ENCODE measurements at places on chromosomes 1 and 21.

DNA sequence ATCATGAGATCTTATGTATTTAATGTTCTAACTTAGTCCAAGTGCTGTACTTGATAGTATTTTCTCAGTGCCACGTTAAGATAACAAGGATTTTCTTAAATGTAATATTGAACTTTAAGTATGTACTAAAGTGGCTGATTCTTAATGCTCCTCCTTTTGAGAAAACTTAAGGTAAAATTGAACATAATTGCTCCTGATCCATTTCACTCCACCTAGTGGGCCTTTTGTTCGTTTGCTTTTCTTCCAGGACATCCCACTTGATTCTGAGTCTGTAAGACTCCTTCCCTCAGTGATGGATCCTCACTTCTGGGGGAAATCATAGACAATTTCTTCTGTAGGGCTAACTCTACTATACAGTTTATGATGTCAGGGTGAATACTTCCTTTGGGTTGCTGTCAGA is 173.1 kb downstream of the LMO4 start:
- no peak for DNase-seq

DNA sequence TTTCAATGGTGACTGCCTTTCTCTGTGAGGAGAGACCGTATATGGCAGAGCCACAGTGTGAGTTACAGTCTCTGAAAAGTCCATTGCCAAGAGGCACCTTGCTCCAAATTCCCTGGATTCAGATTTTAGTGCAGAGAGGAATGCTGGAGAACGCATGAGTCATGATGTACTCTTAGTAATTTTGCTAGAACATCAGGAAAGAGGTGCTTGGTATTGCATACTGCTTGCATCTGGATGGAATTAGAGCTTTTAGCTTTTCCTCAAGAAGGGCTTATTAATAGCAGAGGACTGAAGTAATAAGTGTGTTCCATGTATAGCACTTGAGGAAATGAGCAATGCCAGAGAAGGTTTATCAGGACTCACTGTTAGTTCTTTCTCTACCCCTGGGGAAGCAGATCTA is 40.5 kb upstream of the AKT3 start:
- DNase-seq = peak; percentile 91

- DNase-seq = no peak
Measured at GRCh38 chr1:48208652-48209051, 13.9 kb upstream of the SLC5A9 start.

DNA sequence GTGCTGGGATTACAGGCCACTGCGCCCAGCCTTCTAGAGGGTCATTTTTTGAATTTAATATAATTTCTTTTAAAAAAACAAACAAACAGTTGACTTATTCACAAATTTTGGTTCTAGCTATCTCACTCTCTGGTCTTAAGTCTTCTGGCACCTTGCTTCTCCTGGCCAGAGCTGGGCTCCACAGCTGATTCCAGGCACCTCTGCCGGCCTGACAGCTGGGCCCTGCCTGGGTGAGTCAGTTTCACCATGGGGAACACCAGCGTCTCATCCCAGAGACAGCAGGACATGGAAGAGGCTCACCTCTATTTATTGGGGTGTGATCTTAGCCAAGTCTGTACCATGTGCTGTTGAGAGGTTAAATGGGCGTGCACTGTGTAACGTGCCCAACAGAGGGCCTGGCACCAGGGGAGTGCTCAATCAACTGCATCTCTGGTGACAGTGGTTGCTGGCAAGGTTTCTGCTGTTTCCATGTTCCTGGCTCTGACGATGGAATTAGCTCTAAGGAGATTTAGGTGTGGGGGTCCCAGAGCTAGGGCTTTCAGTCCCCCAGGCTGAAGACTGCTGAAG is 956 bp downstream of the CPLANE2 start:
- DNase-seq = peak; percentile 33

- no peak for DNase-seq
Measured at GRCh38 chr1:207205614-207206061, 101.6 kb downstream of the C4BPA start.

GRCh38 chr1:37486680-37487618 is 12.6 kb downstream of the ZC3H12A start:
- DNase-seq = peak; percentile 76

GRCh38 chr21:19899645-19900044 is 1098.6 kb upstream of the NCAM2 start:
- no peak for DNase-seq

DNA sequence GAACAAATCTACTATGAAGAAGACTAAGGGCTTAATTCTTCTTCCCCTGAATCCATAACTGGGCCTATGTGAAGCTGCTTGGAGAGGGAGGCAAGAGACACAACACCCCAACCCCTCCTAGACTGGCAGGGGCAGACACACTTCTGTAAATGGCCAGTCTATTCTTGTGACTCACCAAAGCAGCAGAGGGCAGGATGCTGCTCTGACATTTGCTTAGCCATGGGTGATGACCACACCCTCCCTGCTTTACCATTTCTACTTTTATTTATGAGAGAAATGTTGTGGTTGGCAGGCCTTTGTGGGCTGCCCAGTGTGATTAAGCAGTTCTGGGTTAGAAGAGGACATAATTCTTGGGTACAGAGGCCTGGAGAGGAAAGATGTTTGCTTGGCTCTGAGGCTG is 189.8 kb upstream of the DPYD start:
- DNase-seq = peak; percentile 65

GRCh38 chr1:45490121-45490625 is 790 bp downstream of the TESK2 start:
- DNase-seq = peak; percentile 32

- no peak for DNase-seq
Measured at GRCh38 chr1:110255392-110255787, 45.3 kb downstream of the KCNC4 start.

DNA sequence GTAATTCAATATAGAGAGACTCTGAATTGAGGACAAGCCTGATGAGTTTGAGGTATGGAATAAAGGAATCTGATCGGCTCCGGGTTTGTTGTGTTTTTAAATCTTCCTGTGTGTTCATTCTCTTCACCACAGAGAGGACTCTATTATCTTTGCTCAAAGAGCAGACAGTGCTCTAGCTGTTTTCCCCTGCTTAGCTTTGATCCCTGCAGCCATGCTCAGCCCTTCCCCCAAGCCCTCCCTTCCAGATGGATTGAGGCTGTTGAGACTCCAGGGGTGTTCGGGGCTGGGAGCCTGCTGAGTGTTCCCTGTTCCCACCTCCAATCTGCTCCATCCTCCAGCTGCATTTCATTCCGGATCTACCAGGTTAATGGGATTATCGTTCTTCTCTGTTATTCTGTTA is 74.2 kb upstream of the CXADR start:
- DNase-seq = no peak

GRCh38 chr1:193356249-193356648 is 169.8 kb upstream of the B3GALT2 start:
- DNase-seq = no peak

DNA sequence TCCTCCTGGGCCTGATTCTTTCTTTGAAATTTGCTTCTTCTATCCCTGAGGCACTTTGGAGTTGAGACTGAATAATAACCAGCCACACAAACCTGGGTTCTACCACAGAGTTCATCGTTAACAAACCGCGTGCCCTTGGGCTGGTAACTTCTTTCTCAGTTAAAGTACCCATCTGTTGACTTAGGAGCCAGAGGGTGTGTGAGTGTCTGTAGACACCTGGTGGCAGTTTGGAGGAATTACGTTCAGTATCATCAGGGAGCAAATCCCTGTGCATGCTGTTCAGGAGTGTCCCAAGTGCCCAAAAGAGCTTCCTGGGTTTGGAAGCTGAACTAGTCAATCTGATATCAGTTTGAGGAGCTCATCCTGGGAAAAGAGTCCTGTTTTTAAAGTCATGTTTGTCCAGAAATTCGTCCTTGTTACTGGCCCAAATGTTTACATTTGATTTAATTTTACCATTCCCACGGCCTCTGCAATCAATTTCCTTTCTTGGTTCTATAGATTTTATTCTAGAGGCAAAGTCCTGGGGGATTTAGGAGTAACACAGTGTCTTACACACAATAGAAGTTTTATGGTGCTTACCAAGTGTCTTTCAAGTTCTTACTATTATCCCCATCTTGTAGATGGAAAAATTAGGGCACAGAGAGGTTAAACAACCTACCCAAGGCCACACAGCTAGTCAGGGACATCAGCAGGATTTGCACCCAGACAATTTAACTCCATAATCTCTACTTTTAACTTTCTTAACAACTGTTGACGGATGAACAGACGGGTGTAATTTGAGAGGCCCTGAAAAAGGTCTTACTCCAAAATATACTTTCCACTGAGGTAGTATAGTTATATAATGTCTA is 26.7 kb upstream of the RPTN start:
- peak; percentile 81 for DNase-seq

- no peak for DNase-seq
Measured at GRCh38 chr1:19844731-19845495, 29.8 kb upstream of the RNF186 start.

DNA sequence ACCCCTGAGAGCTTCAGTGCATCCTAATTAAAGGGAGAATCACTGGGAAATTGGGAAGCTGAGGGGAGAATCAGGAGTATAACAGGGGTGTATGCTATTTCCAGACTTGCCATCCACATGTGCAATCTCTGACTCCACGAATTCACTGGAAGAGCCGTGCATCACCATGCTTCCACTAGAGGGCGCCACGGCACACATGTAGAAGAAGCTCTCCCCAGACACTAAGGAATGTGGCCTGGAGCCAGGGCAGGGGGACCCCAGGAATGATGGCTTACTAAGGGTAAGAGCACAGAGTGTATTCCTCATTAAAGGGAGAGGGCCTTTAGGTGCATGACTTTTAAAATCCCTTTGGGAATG is 81.5 kb downstream of the ABCA4 start:
- DNase-seq = peak; percentile 72

DNA sequence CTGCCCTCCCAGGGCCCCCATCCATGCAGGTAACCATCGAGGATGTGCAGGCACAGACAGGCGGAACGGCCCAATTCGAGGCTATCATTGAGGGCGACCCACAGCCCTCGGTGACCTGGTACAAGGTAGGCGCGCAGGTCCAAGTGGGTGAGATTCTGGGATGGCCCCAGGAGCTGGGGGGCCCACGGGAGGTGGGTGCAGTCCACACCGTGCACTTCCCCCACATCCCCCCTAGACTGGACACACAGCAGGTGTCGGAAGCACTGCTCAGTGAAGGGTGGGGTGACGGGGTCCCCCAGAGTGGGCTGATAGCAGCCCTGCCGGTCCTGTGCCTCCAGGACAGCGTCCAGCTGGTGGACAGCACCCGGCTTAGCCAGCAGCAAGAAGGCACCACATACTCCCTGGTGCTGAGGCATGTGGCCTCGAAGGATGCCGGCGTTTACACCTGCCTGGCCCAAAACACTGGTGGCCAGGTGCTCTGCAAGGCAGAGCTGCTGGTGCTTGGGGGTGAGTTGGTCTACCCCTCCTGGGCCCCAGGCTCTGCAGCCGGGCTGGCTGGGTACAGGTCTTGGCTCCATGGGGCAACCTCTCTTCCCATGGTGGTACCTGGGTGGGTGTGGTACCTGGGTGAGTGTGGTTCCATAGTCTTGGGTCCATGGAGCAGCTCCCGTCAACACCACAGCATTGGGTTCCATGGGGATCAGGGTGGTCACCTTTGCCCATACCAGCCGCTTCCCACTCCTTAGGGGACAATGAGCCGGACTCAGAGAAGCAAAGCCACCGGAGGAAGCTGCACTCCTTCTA is 40.4 kb downstream of the TRIM11 start:
- DNase-seq = no peak

- DNase-seq = no peak
Measured at GRCh38 chr1:167210966-167211674, 9.6 kb upstream of the POU2F1 start.

GRCh38 chr1:196344453-196344852 is 263.8 kb downstream of the KCNT2 start:
- no peak for DNase-seq

GRCh38 chr1:33727310-33727709 is 136.6 kb upstream of the HMGB4 start:
- DNase-seq = no peak

DNA sequence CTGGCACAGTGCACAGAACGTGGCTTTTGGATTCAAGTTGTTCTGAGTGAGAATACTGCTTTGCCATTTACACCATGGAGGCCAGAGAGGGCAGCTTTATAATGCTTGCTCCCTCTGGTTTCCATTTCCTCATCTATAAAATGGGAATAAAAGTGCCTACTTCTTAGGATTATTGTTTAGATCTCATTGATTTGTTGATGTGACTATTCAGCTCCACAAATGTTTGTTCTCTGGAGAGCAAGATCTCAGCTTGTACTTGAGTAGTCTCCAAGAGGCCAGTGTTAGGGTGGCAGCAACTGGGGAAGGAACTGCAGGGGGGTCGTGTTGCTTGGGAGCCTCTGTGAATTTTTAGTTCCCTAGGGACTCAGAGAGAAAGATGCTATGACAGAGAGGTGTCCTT is 55.2 kb downstream of the YARS1 start:
- no peak for DNase-seq

DNA sequence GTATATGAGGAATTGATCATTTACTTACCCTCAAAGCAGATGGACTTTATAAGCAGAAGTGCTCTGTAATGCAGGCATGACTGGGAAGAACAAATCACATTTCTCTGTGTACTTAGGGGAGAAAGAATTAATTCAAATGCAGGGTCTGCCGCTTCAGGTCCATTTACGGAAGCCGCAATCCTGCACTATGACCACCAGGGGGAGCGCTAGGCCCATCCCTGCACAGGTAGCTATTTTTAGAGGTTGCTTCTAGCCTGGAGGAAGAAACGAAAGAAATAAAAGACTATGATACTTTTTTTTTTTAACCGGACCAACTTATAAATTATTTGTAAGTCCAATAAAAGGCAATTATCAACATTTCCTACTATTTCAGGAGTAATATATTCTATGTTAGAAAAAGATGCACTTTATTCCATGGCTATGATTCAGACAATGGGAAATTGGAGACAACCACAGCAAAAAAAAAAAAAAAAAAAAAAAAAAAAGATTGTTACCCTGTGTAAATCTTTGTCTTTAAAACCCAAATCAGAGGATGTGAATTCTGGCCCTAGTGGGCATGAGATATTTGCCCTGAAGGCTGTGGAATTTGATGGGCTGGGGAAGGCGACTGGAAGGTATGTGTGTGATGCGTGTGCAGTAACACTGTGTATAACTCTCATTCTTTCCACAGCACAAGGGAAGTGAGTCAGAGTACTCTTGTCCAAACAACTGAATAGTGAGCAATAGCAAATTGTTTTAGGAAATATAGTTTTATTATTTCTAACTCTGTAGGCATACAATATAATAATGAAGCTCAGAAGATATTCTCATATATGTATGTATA is 12.9 kb upstream of the FYB2 start:
- DNase-seq = peak; percentile 99

DNA sequence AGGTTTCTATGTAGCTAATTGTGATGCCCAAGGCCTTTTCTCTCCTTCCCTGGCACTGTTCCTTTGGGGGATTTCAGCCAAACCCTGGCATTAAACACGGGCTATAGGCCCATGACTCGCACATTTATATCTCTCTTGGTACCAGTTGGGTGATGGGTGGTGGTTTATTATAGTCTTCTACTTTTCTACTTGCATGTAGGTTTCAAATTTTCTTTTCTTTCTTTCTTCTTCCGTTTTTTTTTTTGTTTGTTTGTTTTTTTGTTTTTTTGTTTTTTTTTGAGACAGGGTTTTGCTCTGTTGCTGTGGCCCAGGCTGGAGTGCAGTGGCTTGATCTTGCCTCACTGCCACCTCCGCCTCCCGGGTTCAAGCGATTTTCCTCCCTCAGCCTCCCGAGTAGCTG is 1.1 kb downstream of the IL10RB start:
- DNase-seq = peak; percentile 11

- DNase-seq = no peak
Measured at GRCh38 chr1:208807446-208808127, 563.4 kb upstream of the PLXNA2 start.

All from EH (cell line).